SHP77 (cell line): ENCODE measurements at places on chromosomes 3 and 15.

- no peak for DNase-seq
Observed at GRCh38 chr15:41979493-41980266, 7.3 kb upstream of the EHD4 start.

- DNase-seq = no peak
Observed at GRCh38 chr3:177426878-177427495, 229.7 kb upstream of the TBL1XR1 start.

DNA sequence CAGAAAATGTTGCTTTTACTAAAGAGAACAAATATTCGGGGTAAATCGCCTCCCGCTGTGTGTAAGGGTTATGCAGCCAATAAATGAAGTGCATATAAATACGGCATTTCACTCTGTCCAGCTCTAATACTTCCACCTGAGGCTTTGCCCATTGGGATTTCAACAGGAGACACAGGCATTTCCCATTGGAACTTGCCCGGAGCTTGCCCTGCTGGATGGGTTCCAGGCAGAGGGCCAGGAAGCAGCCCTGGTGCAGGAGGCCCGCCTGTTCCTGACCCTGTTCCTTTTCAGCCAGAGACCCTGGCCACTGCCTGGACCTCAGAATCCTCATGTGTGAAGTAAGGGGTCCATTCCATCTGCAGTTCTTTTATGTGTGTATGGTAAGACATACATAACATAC lies 17.4 kb upstream of the CEMIP start:
- DNase-seq = no peak

GRCh38 chr3:129824926-129825541 lies 68.5 kb downstream of the TMCC1 start:
- DNase-seq = peak; percentile 38

DNA sequence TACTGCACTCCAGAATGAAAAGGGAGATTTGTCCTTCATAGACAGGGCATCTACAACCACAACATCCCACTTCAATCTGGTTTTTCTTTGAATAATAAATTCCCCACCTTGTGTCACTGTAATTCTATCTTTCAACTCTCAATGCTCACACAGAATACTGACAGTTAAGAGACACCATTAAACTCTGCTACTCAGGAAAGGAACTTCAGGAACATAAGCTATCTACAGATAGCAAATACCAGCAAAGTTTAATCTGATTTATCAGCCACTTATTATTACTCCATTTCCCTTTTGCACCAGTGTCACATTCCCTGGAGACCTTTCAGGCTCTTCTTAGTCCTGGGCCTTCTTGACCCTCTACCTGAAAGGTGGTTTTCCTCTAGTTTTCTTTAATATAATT lies 152.0 kb upstream of the LPP start:
- no peak for DNase-seq

DNA sequence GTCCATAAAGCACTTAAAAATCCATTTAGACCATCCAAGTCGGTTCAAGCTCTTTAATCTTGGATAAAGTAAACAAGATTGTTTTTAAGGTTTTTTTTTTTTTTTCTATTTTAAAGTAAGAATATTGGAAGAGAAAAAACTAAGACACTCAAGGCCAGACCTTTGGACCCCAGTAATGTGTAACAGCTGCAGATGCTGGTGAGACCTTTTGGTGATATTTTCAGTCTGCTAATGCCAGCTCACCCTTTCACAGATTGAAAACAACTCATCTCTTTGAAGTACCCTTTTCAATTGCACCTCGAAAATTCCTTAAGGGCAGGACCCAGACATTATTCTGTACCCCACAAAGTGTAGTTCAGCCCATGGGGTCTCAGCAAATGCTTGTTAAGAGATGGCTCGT lies 260.7 kb upstream of the CTNNB1 start:
- no peak for DNase-seq

DNA sequence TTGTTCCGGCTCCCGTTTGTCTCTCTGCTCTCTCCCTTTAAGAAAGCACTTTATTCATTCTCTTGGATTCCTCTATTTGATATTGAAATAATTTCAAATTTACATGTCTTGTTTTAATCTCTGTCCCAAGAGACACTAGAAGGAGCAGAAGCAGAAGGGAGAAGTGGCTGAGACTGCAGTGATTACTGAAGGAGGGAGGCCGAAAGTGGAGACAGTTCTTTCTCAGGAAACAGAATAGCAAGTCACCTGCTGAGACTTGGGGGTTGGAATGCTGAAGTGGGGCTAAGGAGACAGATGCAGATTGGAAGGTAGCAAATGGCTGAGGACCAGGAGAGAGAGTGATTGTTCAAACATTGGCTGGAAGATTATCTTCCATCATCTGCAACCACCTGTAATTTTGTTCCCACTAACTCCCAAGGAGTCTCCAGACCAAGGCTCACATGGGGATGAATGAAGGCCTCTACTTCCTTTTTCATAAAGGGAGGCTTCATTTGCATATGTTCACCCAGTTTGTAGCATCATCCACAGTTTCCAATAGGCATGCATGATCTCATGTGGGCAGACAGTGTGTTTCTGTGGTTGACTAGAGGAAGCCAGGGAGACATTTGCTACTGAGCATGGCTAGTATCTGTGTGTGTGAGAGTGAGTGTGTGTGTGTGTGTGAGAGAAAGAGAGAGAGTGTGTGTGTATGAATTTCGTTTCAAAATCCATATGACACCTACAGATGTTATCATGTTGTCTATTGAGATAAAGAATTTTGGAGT lies 24.0 kb downstream of the LTF start:
- no peak for DNase-seq

- no peak for DNase-seq
Observed at GRCh38 chr3:71688121-71688520, 37.1 kb downstream of the EIF4E3 start.

- no peak for DNase-seq
Observed at GRCh38 chr15:77162872-77163633, 92.1 kb upstream of the TSPAN3 start.

DNA sequence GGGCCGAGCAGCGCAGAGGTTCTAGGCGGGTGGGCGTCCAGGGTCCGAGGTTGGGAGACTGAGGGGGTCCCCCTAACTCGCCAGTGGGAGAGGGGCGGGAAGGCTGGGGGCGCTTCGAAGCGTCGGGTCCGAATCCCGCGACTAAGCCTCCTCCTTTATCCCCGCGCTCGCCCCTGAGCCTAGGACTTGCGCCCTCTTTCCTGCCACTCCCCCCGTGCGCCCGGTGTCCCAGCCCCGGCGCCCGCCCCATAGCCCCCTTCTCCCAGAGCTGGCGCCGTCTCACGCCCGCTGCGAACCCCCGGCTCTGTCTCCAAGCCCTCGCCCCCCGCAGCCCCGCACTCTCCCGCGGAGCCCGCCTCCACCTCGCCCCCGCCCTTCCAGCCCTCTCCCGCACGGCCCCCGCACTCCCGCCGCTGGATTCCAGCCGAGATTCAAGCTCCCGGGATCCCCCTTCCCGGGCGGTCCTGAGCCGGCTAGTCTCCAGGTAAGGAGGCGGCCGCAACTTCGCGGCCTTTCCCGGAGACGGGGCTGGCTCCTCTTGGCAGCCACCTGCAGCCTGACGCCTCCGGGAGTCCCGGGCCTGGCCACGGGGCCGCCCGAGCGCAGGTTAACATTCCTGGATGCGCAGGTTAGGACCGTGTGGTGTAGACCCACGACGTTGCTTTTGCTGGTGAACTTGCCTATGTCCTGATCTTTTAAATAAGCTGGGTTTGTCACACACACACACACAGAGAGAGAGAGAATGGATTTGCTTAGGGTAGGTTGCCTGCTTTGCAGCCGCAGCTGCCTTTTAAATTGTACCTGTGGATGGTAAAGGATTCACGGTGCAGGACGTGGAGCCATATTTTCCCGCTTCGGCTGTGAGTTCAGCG lies 563 bp downstream of the PXYLP1 start:
- peak; percentile 19 for DNase-seq

- DNase-seq = no peak
Observed at GRCh38 chr3:64915778-64916177, 228.0 kb upstream of the ADAMTS9 start.

DNA sequence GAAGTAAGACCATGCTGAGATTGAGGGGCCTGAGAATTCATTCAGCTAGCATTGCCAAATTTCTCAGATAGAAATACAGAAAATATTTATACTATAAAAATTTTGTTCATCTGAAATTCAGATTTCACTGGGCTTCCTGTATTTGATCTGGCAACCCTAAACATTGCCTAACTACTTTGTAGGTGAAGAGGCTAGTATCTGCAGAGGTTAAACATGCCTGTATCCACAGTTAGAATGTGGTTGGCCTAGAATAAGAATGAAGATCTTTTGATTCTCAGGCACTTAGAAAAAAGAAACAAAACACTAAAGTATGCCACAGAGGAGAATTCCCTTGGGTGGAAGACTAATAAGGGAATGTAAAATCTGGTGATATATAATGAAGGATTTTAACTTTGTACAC lies 189.0 kb downstream of the DIPK2A start:
- DNase-seq = no peak

GRCh38 chr3:77380136-77380535 lies 340.2 kb downstream of the ROBO2 start:
- no peak for DNase-seq

GRCh38 chr15:94040541-94041248 lies 190.7 kb upstream of the MCTP2 start:
- DNase-seq = no peak

DNA sequence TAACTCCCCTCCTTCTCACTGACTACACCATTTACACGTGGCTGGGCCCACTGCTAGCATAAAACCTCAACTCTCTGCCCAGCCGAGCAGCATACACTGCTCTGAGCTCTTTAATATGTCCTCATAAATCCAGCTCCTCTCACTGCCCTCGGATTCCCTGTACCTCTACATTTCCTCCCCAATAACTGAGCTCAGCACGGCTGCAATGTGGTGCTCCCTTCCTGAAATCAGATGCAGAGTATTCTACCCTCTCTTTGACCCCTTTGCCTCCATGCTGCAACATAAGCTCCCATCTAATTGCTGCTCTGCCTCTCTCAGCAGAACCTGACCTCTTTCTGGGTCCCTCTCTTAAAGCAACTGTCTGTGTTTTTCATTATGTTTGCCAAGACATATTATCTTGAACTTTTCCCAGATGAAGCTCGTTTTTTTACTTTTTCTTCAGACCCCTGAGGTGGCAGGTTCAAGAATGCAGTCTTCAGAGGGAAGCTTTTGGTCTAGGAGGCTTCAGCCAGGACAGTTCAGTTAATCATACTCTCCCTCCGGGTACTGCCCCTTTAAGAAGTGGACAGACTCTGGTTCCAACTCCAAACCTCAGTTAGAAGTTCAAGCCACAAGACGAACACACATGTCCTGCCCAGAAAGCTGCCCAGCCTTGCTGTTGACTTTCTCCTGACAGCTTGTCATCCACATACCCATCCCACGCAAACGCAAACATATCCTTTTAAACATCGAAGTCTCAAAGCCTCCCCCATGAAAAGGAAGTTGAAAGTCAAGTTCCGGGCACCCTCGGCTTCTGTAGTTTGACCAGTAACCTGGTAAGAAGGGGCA lies 81.1 kb upstream of the NEO1 start:
- DNase-seq = no peak

DNA sequence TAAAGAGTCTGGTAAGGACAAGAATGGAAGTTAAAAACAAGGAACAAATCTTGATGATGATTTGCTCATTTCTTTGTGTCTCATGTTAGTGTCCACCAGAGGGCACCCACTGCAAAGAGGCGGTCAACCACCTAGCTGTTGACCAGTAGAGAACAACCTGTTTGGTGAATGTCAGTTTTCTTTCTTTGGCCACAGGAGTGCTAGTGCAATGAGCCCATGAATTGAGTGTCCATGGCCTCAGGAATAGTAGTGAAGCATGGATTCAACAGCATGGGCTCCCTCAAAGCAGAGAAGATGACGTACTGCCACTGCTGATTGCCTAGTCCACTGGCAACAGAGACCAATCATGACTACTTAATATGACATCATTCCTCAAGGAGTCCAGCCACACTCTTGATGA lies 10.7 kb upstream of the CNTN6 start:
- peak; percentile 45 for DNase-seq

- no peak for DNase-seq
Observed at GRCh38 chr3:144963810-144964209, 992.2 kb downstream of the DIPK2A start.

DNA sequence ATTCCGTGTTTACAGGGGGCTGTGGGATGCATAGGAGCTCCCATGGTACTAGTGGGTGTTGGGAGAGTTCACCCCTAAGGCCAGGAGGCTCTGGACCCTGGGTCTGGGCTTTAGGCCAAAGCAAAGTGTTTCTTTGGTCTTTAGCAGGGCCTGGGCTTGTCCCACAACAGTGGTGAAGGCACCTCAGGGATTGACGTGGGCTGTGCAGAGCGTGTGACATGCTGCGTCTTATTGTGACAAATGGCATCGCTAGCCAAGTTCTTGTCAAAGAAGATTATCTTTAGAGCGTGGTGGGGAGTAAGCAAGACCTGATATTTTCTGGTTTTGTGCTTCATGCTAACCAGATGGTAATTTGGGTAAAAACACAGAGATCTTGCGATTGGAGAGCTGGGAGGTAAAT lies 170.1 kb downstream of the APBA2 start:
- DNase-seq = no peak

DNA sequence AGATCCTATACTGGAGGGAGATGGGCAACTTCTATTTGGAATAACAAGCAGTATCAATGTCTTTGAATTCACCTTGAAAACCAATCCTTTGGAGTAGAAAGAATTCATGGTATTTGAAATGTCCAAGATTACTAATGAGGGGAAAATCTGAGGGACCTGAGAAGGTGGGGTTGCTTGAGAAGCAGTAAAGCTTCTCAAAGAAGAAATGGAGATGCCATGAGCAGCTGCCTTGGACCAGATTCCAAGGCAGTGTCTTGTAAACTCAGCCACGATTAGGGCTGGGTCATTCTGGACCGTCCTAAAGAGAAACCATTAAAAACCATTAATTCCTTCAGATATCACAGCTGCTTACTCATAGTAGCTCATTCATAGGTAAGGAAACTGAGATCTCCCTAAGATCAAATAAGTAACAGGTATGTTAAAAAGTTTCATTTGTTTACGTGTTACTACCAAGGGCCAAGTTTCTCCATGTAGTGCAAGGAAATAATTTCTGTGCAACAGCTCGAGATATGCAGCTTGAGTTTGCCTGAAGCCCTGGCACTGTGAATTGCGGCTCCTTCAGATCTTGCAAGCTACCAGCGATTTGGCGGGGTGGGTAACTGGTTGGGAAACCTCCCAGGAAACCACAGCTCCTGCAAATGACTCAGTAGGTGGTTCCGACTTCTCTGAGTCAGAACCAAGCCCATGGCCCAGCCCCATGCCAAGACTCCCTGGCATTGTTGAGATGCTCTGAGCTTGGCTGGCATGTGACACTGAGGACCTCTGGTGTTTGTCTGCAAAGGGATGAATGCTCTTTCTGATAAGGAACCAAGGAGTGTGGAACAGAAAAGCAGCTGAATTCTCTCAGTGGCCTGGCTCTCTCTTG lies 296.8 kb downstream of the RORA start:
- DNase-seq = no peak

GRCh38 chr3:52835766-52836470 lies 1.1 kb upstream of the MUSTN1 start:
- no peak for DNase-seq
